ENCODE measurements at places on chromosomes 1 and 21. TPM values are rescaled to one million over a fixed set of nuclear protein-coding genes. Genes with fewer than 3 reads are reported as not detected.

DNA sequence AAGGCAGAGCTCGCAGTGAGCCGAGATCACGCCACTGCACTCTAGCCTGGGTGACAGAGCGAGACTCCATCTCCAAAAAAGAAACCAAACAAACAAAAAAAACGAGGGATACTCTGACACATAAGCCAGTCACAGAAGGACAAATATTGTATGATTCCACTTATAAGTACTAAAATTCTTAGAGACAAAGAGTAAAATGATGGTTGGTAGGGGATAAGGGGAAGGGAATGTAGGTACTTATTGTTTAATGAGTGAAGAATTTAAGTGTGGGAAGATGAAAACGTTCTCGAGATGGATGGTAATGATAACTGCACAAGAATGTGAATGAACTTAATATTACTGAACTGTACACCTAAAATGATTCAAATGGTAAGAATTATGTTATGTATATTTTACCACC lies 66.7 kb upstream of the GUCA2A start:
- H3K36me3 ChIP-seq: peaks cover 2% of the 10 kb centered on the region
- peaks cover 9% of the 10 kb centered on the region for H3K4me1 ChIP-seq
- no peak overlapping the region for H3K27ac ChIP-seq
- no peaks in the 10 kb centered on the region for H3K27me3 ChIP-seq
- no peak for DNase-seq

GRCh38 chr1:168136709-168137514 lies at the start of gene GPR161:
TSS of gene GPR161 (minus strand) at chr1:168136930. CDS start at chr1:168104850, 32,080 bp downstream.
- H3K27ac ChIP-seq: peak within 1 kb of the TSS; percentile 88
- peaks cover 13% of the 10 kb centered on the region for H3K4me1 ChIP-seq
- peak within 1 kb of the TSS; percentile 91 for H3K4me3 ChIP-seq
- no peaks in the 10 kb centered on the region for H3K27me3 ChIP-seq
- H3K36me3 ChIP-seq: peaks cover 8% of the 10 kb centered on the region

- H3K4me3 ChIP-seq: no peak overlapping the region
- H3K27ac ChIP-seq: no peak overlapping the region
- H3K36me3 ChIP-seq: no peaks in the 10 kb centered on the region
- H3K27me3 ChIP-seq: no peaks in the 10 kb centered on the region
- DNase-seq: no peak
Measured at GRCh38 chr1:54588377-54588776, 34.9 kb downstream of the FAM151A start.

- no peak overlapping the region for H3K4me3 ChIP-seq
- no peaks in the 10 kb centered on the region for H3K27me3 ChIP-seq
- no peak for DNase-seq
- peaks cover 16% of the 10 kb centered on the region for H3K4me1 ChIP-seq
- H3K27ac ChIP-seq: no peak overlapping the region
Measured at GRCh38 chr1:44151808-44152207, 10.4 kb upstream of the KLF18 start.

DNA sequence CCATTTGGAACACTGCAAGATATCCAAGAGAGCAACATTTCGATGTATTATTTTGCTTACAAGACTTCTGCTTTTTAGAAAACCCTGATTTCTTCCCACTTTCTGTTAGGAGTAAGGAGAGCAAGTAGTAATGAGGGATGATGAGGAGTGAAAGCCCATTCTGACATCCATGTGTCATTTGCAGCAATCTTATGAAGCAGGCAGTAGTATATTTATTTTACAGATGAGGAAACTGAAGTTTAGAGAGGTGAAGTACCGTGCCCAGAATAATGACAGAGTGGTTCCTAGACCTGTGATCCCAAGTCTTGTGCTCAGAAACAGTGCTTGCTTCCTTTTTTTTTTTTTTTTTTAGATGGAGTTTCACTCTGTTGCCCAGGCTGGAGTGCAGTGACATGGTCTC lies 7.1 kb upstream of the ZSCAN20 start:
- H3K36me3 ChIP-seq: no peaks in the 10 kb centered on the region
- no peak overlapping the region for H3K27ac ChIP-seq
- no peaks in the 10 kb centered on the region for H3K27me3 ChIP-seq
- peaks cover 13% of the 10 kb centered on the region for H3K4me1 ChIP-seq

GRCh38 chr1:199282751-199283305 lies 644.0 kb downstream of the PTPRC start:
- H3K4me3 ChIP-seq: no peak overlapping the region
- no peaks in the 10 kb centered on the region for H3K27me3 ChIP-seq
- no peak for DNase-seq
- H3K27ac ChIP-seq: no peak overlapping the region
- H3K4me1 ChIP-seq: no peaks in the 10 kb centered on the region
- H3K36me3 ChIP-seq: no peaks in the 10 kb centered on the region

GRCh38 chr1:114315631-114316030 lies 162.0 kb upstream of the SYT6 start:
- DNase-seq: no peak
- no peak overlapping the region for H3K27ac ChIP-seq
- H3K36me3 ChIP-seq: no peaks in the 10 kb centered on the region
- H3K4me3 ChIP-seq: no peak overlapping the region
- no peaks in the 10 kb centered on the region for H3K27me3 ChIP-seq
- H3K4me1 ChIP-seq: no peaks in the 10 kb centered on the region

- DNase-seq: no peak
- H3K4me1 ChIP-seq: peaks cover 61% of the 10 kb centered on the region
- peaks cover 32% of the 10 kb centered on the region for H3K36me3 ChIP-seq
- no peaks in the 10 kb centered on the region for H3K27me3 ChIP-seq
- H3K4me3 ChIP-seq: no peak overlapping the region
- H3K27ac ChIP-seq: peak overlapping the region; percentile 86
Measured at GRCh38 chr1:42941640-42942330, 16.9 kb downstream of the SLC2A1 start.

DNA sequence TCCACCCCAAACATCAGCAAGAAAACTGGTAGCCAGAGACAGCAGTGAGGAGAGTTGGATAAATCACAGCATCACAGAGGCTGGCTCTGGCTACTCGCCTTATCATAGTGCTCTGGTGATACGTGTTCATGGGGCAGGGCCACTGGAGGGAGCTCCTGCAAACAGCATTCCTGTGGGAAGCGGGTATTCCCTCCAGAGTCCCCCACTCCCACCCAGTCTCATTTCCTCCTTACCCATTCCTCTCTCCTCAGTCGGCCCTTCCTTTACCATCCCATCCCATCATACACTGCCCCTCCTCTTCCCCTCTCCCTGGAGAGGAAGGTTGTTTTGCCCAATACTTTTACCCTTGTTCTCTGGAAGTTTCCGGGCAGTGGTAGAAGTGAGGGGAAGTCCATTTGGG lies 7.1 kb downstream of the NHLH2 start:
- no peaks in the 10 kb centered on the region for H3K36me3 ChIP-seq
- H3K27me3 ChIP-seq: no peaks in the 10 kb centered on the region
- no peak overlapping the region for H3K4me3 ChIP-seq
- no peak overlapping the region for H3K27ac ChIP-seq

DNA sequence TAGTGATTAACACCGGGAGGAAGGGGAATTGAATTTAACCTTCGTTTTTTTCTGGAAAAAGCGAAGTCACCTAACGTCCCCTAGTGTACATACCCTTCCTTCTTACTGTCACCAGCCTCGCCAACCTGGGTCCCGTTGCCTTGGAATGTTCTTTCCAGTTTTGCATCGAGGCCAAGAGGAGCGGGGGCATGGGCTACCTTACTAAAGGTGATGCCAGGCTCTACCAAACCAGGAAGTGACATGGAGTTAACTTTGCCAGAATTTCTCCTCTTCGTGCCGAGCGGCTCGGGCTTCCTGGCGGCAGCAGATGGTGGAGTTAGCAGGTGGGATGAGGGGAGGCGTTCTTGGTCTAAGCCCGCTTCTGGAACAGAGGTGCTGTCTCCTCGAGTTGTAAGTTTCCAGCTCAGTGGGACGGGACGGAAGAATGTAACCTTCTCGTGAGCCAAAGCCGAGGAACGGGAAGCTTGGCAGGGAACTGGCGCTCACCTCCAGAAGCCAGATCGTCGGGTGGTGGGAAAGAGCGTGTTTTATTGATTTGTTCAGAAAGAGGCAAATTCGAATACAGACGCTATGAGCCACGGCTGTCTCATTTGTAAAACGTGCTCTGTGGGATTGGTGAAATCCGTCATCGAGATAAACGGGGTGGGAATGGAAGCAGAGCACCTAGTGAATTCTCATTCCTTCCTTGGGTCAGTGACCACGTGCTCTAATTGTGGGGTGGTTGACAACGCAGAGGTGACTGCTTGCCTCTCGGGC lies 486 bp downstream of the NIPAL3 start:
- H3K36me3 ChIP-seq: no peaks in the 10 kb centered on the region
- peaks cover 17% of the 10 kb centered on the region for H3K4me1 ChIP-seq
- H3K27ac ChIP-seq: no peak overlapping the region
- H3K4me3 ChIP-seq: peak overlapping the region; percentile 66
- peak; percentile 38 for DNase-seq

- H3K4me3 ChIP-seq: no peak overlapping the region
- H3K4me1 ChIP-seq: no peaks in the 10 kb centered on the region
- DNase-seq: no peak
- H3K27ac ChIP-seq: no peak overlapping the region
- peaks cover 50% of the 10 kb centered on the region for H3K27me3 ChIP-seq
- H3K36me3 ChIP-seq: no peaks in the 10 kb centered on the region
Measured at GRCh38 chr1:152451254-152451653, 37.2 kb upstream of the CRNN start.

GRCh38 chr21:16794950-16795349 lies 717.9 kb upstream of the CXADR start:
- H3K27me3 ChIP-seq: no peaks in the 10 kb centered on the region
- no peak for DNase-seq
- no peak overlapping the region for H3K4me3 ChIP-seq
- H3K36me3 ChIP-seq: no peaks in the 10 kb centered on the region

GRCh38 chr1:230821346-230821745 lies 47.0 kb downstream of the C1orf198 start:
- peaks cover 41% of the 10 kb centered on the region for H3K4me1 ChIP-seq
- no peaks in the 10 kb centered on the region for H3K27me3 ChIP-seq
- DNase-seq: no peak
- H3K27ac ChIP-seq: no peak overlapping the region
- H3K4me3 ChIP-seq: no peak overlapping the region
- no peaks in the 10 kb centered on the region for H3K36me3 ChIP-seq

DNA sequence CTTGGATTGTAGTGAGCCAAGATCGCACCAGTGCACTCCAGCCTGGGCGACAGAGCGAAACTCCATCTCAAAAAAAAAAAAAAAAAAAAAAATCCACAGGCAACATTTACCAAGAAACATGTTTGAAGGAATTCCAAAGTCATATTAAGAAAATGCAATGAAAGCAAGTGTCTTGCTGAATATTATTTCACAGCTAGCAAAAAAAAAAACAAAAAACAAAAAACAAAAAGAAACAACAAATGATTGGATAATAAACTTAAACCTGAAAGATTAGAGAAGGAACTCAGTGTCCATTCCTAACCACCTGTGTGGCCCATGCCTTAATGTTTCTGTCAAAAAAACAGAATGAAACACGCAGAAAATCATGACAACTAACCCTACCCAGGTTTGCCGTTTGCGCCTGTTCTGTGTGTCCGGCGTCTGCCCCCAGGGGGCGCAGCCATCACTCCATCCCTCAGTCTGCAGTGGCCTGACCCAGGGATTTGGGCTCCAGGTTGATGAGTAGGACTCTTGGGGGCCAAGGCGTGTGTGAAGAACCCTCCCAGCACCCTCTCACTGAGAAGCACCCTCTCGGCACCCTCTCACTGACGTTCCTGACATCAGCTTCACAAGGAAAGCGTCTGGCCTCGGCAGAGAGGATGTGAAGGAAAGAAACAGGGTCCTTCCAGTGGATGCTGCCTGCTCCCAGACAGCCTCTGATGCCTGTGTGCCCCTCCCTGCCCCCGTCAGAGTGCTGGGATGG lies 19.2 kb upstream of the PTTG1IP start:
- H3K27ac ChIP-seq: no peak overlapping the region
- H3K36me3 ChIP-seq: no peaks in the 10 kb centered on the region
- peak; percentile 86 for DNase-seq
- H3K4me1 ChIP-seq: no peaks in the 10 kb centered on the region
- peaks cover 5% of the 10 kb centered on the region for H3K27me3 ChIP-seq

GRCh38 chr1:182507685-182508084 lies 57.7 kb downstream of the RGSL1 start:
- H3K36me3 ChIP-seq: no peaks in the 10 kb centered on the region
- DNase-seq: no peak
- no peak overlapping the region for H3K4me3 ChIP-seq
- no peaks in the 10 kb centered on the region for H3K4me1 ChIP-seq
- no peak overlapping the region for H3K27ac ChIP-seq

- DNase-seq: no peak
- H3K36me3 ChIP-seq: no peaks in the 10 kb centered on the region
- no peaks in the 10 kb centered on the region for H3K27me3 ChIP-seq
- no peak overlapping the region for H3K27ac ChIP-seq
- H3K4me3 ChIP-seq: no peak overlapping the region
- H3K4me1 ChIP-seq: no peaks in the 10 kb centered on the region
Measured at GRCh38 chr1:226629896-226630550, 81.5 kb downstream of the STUM start.

GRCh38 chr1:168775366-168775765 lies 46.4 kb upstream of the DPT start:
- H3K4me1 ChIP-seq: no peaks in the 10 kb centered on the region
- H3K36me3 ChIP-seq: no peaks in the 10 kb centered on the region
- no peaks in the 10 kb centered on the region for H3K27me3 ChIP-seq
- no peak for DNase-seq

GRCh38 chr1:186112280-186112679 lies 262.8 kb downstream of the TPR start:
- H3K4me1 ChIP-seq: no peaks in the 10 kb centered on the region
- H3K27ac ChIP-seq: no peak overlapping the region
- peaks cover 40% of the 10 kb centered on the region for H3K36me3 ChIP-seq
- DNase-seq: no peak
- H3K27me3 ChIP-seq: no peaks in the 10 kb centered on the region

- no peaks in the 10 kb centered on the region for H3K4me1 ChIP-seq
- no peak overlapping the region for H3K4me3 ChIP-seq
- no peaks in the 10 kb centered on the region for H3K27me3 ChIP-seq
- peaks cover 57% of the 10 kb centered on the region for H3K36me3 ChIP-seq
- no peak overlapping the region for H3K27ac ChIP-seq
- DNase-seq: peak; percentile 48
Measured at GRCh38 chr1:167401260-167401873, 117.0 kb downstream of the CD247 start.

TXNIP gene
- polyA plus RNA-seq: 44.6 TPM

SLC9C2 gene
- polyA plus RNA-seq: not detected

FCAMR gene
- polyA plus RNA-seq: not detected

ADCY10 gene
- polyA plus RNA-seq: 0.15 TPM

F3 gene
- 1.8 TPM for polyA plus RNA-seq

LIN28A gene
- polyA plus RNA-seq: not detected

PERM1 gene
- polyA plus RNA-seq: 0.25 TPM

RIMS3 gene
- polyA plus RNA-seq: 2.9 TPM

RIPK4 gene
- polyA plus RNA-seq: 7.0 TPM

FAM177B gene
- polyA plus RNA-seq: not detected

TCHHL1 gene
- not detected for polyA plus RNA-seq

ADGRL4 gene
- 0.24 TPM for polyA plus RNA-seq
